ENCODE measurements at places on chromosomes 4 and X.

GRCh38 chr4:14568351-14568750 is 433.9 kb upstream of the CPEB2 start:
- no peak for DNase-seq

GRCh38 chr4:62015043-62015739 is 815.1 kb downstream of the ADGRL3 start:
- DNase-seq = no peak

DNA sequence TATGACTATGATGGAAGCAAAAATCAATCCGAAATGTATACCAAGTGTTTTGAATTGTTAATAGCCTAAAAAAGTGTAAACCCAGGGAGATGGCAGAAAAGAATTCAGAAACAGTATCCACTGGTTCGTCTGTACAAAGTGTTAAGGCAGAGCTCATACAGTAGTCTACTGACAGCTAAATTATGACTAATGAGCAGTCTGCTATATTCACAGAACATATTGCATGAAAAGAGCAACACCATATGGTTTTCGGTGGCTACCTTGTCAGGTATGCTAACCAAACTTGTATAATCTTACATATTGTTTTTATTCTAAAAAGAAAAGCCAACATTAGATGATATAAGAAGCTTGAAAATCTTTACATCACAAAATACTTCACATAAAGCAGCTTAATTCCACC is 18.5 kb downstream of the EPHA5 start:
- no peak for DNase-seq

- DNase-seq = peak; percentile 5
Measured at GRCh38 chr4:186037692-186038658, 31.0 kb upstream of the TLR3 start.

- DNase-seq = no peak
Measured at GRCh38 chrX:40581336-40581920, 658 bp downstream of the ATP6AP2 start.

- no peak for DNase-seq
Measured at GRCh38 chrX:24928114-24928513, 87.7 kb downstream of the ARX start.

DNA sequence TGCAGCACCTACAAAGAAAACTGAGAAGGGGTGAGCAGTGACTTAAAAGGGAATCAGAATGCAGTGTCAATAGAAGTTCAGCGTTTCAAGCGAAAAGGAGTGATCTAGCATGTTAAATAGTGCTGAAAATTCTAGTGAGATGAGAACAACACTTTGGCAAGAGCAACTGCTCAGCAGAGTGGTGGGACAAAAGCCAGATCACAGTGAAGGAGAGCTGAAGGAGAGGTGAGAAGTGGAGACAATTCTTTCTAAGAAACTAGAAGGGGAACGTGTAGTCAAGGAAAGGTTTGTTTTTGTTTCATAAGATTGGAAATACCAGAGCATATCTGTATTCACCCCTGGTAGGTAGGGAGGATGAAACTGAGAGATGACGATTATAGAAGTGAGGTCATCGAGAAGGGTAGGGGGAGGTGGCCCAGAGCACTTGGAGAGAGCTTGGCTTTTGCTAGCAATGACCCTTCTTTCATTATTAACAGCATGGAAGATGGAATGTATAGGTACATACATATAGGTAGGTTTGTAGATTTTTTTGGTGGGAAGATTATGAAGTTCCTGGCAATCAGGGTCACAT is 33.7 kb downstream of the SRPX2 start:
- no peak for DNase-seq

- DNase-seq = peak; percentile 40
Measured at GRCh38 chrX:40644821-40645358, 2.5 kb downstream of the CXorf38 start.

GRCh38 chr4:174005422-174005821 is 278.0 kb downstream of the FBXO8 start:
- DNase-seq = no peak

GRCh38 chr4:41013746-41014145 is 200.6 kb downstream of the APBB2 start:
- no peak for DNase-seq

DNA sequence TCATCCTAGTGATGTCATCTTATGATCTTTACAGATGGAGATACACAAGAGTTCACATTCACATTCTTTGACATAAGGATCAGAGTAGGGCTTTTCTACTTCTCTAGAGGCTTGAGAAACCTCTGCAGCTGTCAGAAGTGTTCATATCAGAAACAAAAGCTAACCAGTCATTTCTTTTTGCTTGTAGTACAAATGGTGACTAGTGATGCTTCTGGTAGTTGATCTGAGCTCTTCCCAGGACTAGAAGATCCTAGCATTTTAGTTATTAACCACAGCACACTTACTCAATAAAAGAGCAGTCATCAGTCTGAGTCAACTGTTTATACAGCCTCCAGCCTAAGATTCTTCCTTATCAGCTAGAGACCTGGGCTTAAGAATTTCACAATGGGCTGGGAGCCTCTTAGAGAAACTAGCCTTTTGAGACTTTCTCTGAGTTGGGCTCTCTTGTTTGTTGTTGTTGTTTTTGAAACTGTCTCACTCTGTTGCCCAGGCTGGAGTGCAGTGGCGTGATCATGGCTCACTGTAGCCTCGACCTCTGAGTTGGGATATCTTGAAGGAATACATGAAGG is 84.1 kb downstream of the TMEM164 start:
- DNase-seq = no peak

- DNase-seq = no peak
Measured at GRCh38 chr4:85967872-85968271, 392.0 kb downstream of the MAPK10 start.

DNA sequence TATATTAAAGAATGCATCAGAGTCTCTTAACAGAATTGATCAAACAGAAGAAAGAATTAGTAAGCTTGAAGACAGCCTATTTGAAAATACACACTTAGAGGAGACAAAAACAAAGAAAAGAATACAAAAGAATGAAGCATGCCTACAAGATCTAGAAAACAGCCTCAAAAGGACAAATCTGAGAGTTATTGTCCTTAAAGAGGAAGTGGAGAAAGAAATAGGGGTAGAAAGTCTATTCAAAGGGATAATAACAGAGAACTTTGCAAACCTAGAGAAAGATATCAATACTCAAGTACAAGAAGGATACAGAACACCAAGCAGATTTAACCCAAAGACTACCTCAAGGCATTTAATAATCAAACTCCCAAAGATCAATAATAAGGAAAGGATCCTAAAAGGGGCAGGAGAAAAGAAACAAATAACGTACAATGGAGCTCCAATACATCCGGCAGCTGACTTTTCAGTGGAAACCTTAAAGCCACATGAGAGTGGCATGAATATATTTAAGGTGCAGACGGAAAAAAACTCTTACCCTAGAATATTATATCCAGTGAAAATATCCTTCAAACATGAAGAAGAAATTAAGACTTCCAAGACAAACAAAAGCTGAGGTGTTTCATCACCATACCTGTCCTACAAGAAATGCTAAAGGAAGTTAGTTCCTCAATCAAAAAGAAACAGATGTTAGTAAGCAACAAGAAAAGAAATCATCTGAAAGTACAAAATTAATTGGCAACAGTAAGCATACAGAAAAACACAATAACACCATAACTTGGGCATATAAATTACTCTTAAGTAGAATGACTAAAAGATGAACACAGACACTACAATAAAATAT is 36.1 kb downstream of the LRBA start:
- no peak for DNase-seq

DNA sequence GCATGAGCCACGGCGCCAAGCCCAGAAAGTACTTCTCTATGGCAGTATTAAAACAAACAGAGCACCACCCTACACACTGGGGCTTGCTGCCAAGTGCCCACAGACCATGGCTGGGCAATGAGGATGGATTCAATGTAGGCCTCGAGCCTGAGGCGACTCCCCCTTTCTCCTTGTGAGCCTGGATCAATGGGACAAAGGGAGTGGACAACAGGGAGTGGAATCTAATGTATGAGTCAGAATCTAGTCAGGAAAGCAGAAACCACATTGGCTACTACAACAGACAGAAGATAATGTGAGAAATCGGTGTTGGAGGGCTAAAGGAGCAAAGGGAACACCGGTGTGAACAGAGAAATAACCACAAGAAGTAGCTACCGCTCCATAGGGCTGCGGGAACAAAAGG is 37.7 kb upstream of the OCIAD2 start:
- peak; percentile 5 for DNase-seq

- no peak for DNase-seq
Measured at GRCh38 chr4:26941951-26942350, 81.3 kb downstream of the STIM2 start.

- no peak for DNase-seq
Measured at GRCh38 chrX:153510383-153510782, 7.1 kb upstream of the ATP2B3 start.

DNA sequence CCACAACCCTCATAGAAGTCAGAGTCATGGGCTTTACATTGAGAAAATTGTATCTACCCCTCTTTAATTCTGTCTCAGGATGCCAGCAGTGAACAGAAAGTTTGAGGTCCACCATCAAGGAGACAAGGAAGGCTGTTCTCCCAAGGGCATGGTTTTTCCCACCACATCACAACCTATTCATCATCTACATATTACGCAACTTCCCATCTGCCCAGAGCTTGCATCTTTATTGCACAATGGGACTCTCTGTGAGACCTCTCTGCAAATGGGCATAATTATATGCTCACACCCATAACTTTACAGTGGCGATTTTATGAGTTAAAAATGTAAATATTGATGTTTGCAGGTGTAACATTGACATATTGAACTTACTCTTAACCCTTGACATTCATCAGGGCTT is 38.9 kb downstream of the PAGE2 start:
- no peak for DNase-seq

- no peak for DNase-seq
Measured at GRCh38 chrX:126170720-126171119, 4.6 kb upstream of the DCAF12L2 start.

DNA sequence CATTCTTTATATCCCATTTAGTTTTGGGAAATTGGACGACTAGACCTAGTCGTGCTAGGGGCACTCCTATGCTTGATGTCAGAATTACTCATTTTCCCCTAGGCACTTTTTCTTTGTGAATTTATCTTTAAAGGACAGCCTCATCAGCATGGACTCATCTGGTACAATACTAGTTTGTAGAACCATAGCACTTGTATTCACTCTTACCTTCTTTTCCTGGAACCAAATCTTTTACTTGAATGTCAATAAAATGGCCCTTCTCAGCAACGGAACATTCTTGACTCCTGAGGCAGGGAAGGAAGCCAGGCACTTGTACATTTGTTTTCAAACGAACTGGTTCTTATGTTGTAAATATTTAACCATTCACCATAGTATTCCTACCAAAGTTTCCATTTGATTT is 187.1 kb downstream of the SHROOM3 start:
- DNase-seq = no peak

DNA sequence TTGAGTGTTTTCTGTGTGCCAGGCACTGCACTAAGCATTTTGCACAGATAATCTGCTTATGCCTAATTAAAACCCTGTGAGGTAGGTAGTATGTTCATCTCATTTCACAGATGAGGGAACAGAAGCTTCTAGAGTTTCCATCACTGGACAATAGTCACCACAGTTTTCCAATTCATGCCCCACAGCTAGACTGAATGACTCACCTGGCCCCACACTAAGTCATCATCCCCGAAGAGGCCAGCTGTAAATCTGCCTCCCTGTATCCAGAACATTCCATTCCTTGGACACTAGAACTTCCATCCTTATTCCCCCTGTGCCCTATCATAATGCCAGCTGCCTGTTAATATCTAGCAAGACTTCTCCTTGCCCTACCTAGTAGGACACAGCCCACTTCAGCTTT is 40.9 kb upstream of the NYX start:
- no peak for DNase-seq

DNA sequence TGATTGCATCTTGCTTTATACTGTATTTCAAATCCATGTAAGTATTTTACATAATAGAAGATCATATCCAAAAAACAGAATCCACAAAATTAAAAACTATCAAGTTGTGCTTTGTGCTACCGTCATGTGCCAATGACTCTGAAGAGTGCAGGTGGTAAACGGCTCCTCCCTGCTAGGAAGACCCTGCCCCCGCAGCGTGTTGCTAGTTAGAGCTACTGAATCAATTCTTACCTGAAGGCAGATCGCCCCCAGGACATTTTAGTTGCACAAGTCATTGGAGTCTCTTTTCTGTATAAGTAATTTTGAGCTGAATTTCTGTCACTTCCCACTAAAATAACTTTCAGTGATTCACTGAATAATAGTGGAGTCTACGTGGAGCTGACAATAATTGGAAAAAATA is 599.5 kb upstream of the ZFP42 start:
- DNase-seq = no peak

DNA sequence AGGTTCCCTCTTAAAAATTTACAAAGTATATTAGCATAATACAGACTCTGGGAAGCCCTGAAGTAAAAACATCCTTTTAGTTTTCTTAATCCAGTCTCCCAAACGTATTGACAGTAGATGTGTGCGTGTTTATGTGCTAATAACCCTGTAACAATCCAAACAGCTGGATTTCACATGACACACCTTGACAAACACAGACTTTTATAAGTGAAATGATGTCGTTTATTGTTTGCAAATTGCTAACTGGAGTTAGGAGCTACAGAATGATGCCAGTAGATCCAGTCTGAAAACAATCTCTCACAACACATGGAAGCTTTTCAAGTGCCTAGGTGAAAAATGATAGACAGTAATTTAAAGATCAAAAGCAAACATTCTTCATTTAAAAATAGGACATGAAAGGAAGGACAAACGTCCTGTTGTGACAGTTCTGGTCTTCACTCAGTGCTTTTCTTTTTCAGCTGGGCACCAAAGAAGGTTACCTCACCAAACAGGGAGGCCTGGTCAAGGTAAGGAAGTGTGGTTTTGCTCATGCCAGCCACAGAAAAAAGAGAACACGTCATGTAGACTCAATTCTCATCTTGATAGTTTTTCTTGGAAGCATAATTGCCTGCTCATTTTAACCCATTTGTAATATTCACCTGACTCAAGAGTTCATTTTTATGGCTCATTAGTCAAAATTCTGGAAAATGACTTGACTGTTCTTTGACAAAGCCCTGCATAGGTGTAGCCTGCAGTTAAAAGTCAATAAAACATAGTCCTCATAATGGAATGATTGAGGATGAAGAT is 32.9 kb downstream of the LAMTOR3 start:
- DNase-seq = peak; percentile 33

DNA sequence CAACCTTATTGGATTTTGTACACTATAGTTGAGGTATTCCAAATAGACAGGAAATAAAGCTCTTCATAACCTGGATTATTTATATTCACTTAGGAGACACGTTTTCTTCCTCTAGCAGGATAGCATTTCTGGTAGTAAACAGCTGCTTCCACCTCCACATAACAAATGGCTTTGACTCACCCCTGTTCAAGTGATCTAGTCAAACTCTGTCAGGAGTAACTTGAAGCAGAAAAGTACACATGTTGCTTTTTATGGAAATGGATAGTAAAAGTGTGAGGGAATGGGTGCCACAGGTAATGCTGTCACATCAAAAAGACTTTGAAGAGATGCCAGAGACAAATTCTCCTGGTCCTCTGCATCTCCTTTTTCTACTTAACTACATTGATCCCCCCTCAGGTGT is 258.7 kb upstream of the SLC7A11 start:
- DNase-seq = no peak

- DNase-seq = no peak
Measured at GRCh38 chr4:166527500-166527899, 654.5 kb downstream of the TLL1 start.
